ENCODE measurements at places on chromosomes 2 and 18. TPM values are rescaled to one million over a fixed set of nuclear protein-coding genes. Genes with fewer than 3 reads are reported as not detected.
A peak's percentile ranks its signal among the peaks of the same experiment; 100 is the strongest.

DNA sequence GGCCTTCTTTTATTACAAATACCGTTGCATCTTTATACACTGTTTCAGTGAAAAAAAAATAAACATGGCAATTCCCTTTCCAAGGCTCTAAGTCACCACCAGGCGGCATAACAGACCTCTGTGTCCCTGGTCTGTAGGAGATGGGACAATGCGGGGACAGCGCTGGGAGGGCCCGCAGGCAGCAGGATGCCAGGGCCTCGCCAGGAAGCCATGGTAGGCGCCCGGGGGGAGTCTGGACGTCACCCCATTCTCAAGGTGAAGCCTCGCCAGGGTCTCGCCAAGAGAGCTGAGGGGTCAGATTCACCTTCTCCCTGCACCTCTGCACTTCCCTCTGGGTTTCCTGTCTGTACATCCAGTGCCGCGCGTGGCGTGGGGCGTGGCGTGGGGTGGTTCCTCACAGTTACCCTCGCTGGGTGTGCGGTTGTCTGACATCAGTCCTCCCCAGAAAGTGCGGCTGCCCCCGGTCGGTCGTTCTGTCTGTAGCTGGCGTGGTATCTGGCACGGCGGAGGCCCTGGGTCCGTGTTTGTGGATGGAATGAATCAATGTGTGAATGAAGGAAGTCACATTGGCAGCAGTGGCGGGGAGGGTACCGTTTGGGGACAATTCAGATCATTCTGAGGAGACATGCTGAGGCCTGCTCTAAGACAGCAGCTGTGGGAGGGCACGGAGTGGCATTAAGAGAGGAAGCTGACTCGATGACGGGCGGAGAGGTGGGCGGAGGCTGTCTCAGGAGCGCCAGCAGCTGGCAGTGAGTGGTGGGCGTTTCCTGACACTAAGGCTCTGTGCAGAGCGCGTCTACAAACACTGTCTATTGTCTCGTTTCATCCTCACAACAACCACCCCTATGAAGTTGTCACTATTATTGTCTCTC, 46.0 kb downstream of the LRRFIP1 start:
- peaks cover 31% of the 10 kb centered on the region for H3K27me3 ChIP-seq
- peak; percentile 79 for DNase-seq

GRCh38 chr2:182043021-182043420, 57.4 kb downstream of the PPP1R1C start:
- no peak for DNase-seq
- H3K4me1 ChIP-seq = peaks cover 16% of the 10 kb centered on the region
- H3K27ac ChIP-seq = no peak overlapping the region
- H3K27me3 ChIP-seq = no peaks in the 10 kb centered on the region
- H3K4me3 ChIP-seq = no peak overlapping the region
- no peaks in the 10 kb centered on the region for H3K36me3 ChIP-seq

The RBKS gene
- 2.3 TPM for total RNA-seq

DNA sequence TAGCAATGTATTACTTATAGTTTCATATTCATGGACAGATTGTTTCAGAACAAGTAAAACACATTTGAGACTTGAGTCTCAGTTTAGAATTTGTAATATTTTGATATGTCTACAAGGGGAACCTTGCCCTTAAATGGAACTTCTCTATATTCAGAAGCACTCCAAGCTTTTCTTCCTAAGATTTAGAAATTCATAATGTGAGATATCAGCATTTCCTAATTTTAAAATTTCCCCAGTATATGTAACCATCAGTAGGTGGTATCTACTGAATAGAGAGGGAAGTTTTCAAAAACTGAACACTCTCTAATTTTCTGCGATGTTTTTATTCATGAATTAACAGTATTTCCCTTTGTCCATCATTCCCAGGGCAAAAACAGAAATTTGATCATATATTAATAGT, 7.6 kb downstream of the ANKRD62 start:
- peaks cover 64% of the 10 kb centered on the region for H3K27me3 ChIP-seq
- no peaks in the 10 kb centered on the region for H3K4me1 ChIP-seq
- H3K4me3 ChIP-seq = no peak overlapping the region
- no peaks in the 10 kb centered on the region for H3K36me3 ChIP-seq
- no peak for DNase-seq

The SERPINB12 gene
- total RNA-seq = not detected

DNA sequence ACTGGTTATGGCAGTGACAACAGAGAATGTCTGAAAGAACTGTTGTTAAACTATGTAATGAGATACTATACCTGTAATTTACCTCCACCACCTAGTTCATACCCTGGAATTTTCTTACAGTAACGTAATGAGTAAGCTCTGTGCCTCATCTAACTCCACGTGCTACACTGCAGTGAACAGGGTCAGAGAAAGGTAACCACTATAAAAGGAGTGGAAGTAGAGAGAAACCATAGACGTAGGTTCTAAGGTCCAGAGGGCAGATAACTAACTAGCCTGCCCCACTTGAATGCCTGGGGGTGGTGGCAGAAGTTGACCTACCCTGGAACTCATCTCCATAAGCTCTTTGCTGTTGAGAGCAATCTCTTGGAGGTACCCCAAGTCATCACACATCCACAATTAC, 32.0 kb upstream of the B4GALT6 start:
- no peaks in the 10 kb centered on the region for H3K27me3 ChIP-seq
- H3K36me3 ChIP-seq = peaks cover 5% of the 10 kb centered on the region
- peaks cover 8% of the 10 kb centered on the region for H3K4me1 ChIP-seq
- DNase-seq = no peak

DNA sequence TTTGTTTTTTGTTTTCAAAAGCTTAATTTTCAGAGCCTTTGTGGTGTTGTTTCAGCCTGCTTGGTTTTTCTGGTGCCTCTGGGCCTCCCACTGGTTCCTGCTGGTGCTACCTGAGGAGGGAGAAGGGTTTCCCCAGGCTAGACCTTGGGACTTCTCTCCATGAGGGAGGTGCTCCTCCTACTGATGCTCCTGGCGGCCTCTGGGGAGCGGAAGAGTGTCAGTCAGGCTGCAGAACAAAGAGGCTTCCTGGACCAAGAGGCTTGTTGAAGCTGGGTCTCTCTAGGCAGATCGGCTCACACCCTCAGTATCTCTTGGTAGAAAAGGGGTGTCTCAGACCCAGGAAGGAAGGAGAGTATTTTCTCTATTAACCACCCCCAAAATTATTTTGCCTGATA, 32.2 kb downstream of the RFX8 start:
- no peaks in the 10 kb centered on the region for H3K4me1 ChIP-seq
- no peaks in the 10 kb centered on the region for H3K36me3 ChIP-seq

The TMEM17 gene
- total RNA-seq = 3.3 TPM

The HOXD12 gene
- total RNA-seq = not detected

The LRATD1 gene
- total RNA-seq = 14.2 TPM

The AQP12A gene
- not detected for total RNA-seq

- peak within 1 kb of the TSS; percentile 67 for H3K4me3 ChIP-seq
- H3K4me1 ChIP-seq = peaks cover 59% of the 10 kb centered on the region
- H3K36me3 ChIP-seq = peaks cover 29% of the 10 kb centered on the region
- peak within 1 kb of the TSS; percentile 90 for H3K27ac ChIP-seq
- peaks cover 8% of the 10 kb centered on the region for H3K27me3 ChIP-seq
- peak; percentile 88 for DNase-seq
Measured at GRCh38 chr2:96505231-96505889, at the start of gene NEURL3. NEURL3 (minus strand) TSS chr2:96505357; CDS start chr2:96505286, 71 bp downstream.

- H3K27ac ChIP-seq = no peak overlapping the region
- no peak overlapping the region for H3K4me3 ChIP-seq
- H3K4me1 ChIP-seq = no peaks in the 10 kb centered on the region
- H3K27me3 ChIP-seq = no peaks in the 10 kb centered on the region
- H3K36me3 ChIP-seq = no peaks in the 10 kb centered on the region
Measured at GRCh38 chr18:34314847-34315246, 90.1 kb upstream of the NOL4 start.

- H3K27ac ChIP-seq = no peak overlapping the region
- no peaks in the 10 kb centered on the region for H3K36me3 ChIP-seq
- no peak overlapping the region for H3K4me3 ChIP-seq
- DNase-seq = no peak
- peaks cover 25% of the 10 kb centered on the region for H3K4me1 ChIP-seq
Measured at GRCh38 chr2:43314299-43314927, 88.0 kb upstream of the ZFP36L2 start.

The FAM237A gene
- total RNA-seq = not detected

DNA sequence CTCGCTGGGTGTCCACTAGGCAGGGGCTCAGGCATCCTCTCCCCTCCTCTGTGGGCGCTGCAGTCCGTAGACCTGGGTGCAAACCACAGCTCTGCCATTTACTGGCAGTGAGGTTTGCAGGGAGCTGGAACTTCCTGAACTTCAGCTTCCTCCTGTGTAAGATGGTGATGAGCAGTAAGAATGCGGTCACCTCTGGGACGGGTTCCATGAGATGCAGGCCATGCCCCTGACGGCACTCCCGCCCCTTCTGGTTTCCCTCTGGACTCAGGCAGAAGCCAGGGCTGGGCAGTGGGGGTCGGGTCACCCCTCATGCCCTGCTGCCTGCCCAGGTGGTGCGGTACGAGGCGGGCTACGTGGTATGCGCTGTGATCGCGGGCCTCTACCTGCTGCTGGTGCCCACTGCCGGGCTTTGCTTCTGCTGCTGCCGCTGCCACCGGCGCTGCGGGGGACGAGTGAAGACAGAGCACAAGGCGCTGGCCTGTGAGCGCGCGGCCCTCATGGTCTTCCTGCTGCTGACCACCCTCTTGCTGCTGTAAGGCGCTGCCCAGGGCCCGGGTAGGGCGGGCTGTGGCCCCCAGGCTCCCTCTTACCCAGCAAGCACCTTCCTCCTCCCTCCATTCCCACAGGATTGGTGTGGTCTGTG, 1.5 kb downstream of the PROM2 start:
- H3K27ac ChIP-seq = no peak overlapping the region
- peaks cover 16% of the 10 kb centered on the region for H3K4me1 ChIP-seq
- peaks cover 17% of the 10 kb centered on the region for H3K36me3 ChIP-seq
- H3K27me3 ChIP-seq = no peaks in the 10 kb centered on the region
- peak overlapping the region; percentile 77 for H3K4me3 ChIP-seq

DNA sequence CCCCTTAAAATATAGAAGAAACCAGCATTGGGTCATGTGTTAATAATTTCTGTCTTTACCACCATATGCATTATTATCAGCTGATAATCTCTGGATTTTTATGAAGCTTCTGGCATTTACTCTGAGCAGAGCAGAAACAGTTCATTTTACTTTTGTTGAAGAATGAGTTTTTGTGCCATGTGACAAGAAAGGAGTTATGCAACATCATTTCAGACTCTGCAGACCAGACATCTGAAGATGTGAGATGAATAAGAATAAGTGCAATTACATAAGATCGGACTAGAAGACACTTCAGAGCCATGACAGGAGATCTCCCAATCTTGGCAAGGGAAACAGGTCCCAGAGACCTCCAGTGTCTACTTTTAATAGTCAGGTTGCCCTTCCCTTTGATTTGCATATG, 869.4 kb upstream of the VRK2 start:
- H3K27ac ChIP-seq = no peak overlapping the region
- H3K27me3 ChIP-seq = no peaks in the 10 kb centered on the region
- DNase-seq = no peak
- no peaks in the 10 kb centered on the region for H3K36me3 ChIP-seq

The GALR1 gene
- total RNA-seq = not detected

The TMEFF2 gene
- total RNA-seq = 0.64 TPM

The ZNF385B gene
- total RNA-seq = 0.86 TPM

GRCh38 chr2:84940831-84941412, 30.0 kb upstream of the KCMF1 start:
- DNase-seq = no peak
- H3K4me1 ChIP-seq = peaks cover 34% of the 10 kb centered on the region
- no peaks in the 10 kb centered on the region for H3K27me3 ChIP-seq
- H3K27ac ChIP-seq = no peak overlapping the region
- H3K36me3 ChIP-seq = peaks cover 15% of the 10 kb centered on the region
- H3K4me3 ChIP-seq = no peak overlapping the region

GRCh38 chr2:175840256-175840655, 161.8 kb downstream of the LNPK start:
- no peaks in the 10 kb centered on the region for H3K36me3 ChIP-seq
- no peak overlapping the region for H3K27ac ChIP-seq
- DNase-seq = no peak
- H3K4me3 ChIP-seq = no peak overlapping the region

The ERCC3 gene
- total RNA-seq = 41.3 TPM

GRCh38 chr2:160270571-160271113, 70.6 kb upstream of the ITGB6 start:
- H3K27ac ChIP-seq = peak overlapping the region; percentile 99
- peaks cover 59% of the 10 kb centered on the region for H3K36me3 ChIP-seq
- no peaks in the 10 kb centered on the region for H3K27me3 ChIP-seq
- peaks cover 74% of the 10 kb centered on the region for H3K4me1 ChIP-seq

The MRO gene
- total RNA-seq = not detected

DNA sequence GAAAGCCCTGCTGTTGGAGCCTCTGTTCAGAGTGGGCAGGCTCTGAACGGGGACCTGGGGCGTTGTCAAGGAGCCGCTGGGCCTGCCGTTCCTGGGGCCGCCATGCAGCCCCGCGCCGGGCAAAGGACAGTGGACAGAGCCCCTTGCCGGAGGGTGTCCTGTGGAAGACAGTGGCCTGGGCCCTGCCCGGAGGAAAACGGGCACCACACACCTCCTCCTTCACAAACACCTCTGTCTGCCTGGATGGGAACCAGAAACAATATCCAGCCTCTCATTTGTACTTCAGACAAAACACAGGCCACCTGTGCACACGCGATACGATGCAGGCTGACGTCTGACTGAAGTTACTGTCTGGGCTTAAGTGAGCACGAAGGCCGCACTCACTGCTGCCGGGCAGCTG, 233.7 kb downstream of the TWIST2 start:
- no peaks in the 10 kb centered on the region for H3K4me1 ChIP-seq
- no peaks in the 10 kb centered on the region for H3K27me3 ChIP-seq

The RESP18 gene
- total RNA-seq = not detected

DNA sequence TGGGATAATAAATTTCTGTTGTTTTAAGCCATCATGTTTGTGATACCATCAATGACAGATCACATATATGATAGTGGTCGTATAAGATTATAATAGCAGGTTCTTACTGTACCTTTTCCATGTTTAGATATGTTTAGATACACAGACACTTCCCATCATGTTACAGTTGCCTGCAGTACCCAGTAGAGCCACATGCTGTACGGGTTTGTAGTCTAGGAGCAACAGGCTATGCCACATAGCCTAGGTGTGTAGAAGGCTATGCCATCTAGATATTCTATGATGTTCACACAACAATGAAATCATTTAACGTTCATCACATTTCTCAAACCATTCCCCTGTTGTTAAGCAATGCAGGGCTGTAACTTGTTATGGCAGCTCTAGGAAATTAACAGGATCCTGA, 132.9 kb upstream of the SH3BP4 start:
- H3K36me3 ChIP-seq = no peaks in the 10 kb centered on the region
- H3K27ac ChIP-seq = no peak overlapping the region
- H3K4me1 ChIP-seq = no peaks in the 10 kb centered on the region
- H3K27me3 ChIP-seq = peaks cover 43% of the 10 kb centered on the region

GRCh38 chr2:86825693-86826381, 35.1 kb upstream of the CD8A start:
- no peaks in the 10 kb centered on the region for H3K4me1 ChIP-seq
- no peak overlapping the region for H3K27ac ChIP-seq
- no peak for DNase-seq
- H3K27me3 ChIP-seq = no peaks in the 10 kb centered on the region
